ENCODE measurements at places on chromosomes 4 and X.

DNA sequence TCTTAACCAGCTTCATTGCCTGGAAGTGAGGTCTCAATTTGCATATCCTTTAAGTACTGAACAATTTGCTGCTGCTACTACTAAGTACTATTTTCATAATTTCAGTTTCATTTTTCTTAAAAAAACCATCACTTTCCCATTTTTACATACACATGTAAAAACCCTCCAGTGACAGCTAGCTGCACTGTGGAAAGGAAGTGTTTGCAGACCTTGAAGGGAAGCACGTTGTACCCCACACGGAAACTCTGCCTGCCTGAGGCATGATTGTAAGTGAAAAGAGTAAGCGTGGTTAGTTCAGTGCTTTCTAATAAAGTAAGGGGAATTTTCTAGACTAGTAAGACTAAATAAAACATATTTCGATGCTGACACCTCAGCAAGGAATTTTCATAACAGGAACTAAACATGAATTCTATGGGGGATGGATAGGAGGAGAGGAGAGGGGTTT is 103.6 kb downstream of the RAPGEF2 start:
- no peak for DNase-seq

DNA sequence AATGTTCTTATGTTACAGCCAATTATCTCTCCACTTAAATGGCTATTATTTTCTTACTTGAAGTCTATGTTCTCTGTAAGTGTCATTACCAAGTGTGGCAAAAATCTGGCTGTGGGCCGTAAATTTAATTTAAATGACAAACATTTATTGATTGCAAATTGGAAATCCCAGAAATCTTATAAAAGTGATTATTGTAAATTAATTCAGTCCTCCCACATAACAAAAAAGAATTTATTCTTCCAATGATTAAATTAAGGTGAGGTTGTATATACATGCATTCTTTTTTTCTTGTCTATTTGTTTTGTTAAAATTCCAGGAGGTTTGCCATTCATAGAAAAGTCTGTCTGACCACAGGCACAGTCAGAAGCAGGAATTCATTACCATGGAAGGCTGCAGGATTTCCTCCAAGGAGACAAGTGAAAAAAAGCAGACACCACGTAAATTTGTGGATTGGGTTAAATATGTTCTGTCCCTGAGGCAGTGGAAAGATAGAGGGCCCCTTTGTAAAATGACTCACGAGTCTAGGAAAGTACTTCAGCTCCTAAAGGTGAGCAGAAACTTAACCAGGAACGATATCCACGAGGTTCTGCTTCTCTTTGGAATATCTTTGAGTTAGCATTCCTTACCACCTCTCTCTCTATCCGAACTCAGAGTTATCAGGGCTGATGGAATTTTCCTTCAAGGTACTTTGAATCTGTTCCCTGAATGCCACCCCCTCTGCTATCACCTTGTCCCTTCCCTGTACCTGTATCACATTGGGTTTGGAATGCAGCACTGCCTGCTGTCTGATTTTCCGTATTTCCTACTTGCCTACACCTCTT is 10.7 kb downstream of the PPARGC1A start:
- no peak for DNase-seq

DNA sequence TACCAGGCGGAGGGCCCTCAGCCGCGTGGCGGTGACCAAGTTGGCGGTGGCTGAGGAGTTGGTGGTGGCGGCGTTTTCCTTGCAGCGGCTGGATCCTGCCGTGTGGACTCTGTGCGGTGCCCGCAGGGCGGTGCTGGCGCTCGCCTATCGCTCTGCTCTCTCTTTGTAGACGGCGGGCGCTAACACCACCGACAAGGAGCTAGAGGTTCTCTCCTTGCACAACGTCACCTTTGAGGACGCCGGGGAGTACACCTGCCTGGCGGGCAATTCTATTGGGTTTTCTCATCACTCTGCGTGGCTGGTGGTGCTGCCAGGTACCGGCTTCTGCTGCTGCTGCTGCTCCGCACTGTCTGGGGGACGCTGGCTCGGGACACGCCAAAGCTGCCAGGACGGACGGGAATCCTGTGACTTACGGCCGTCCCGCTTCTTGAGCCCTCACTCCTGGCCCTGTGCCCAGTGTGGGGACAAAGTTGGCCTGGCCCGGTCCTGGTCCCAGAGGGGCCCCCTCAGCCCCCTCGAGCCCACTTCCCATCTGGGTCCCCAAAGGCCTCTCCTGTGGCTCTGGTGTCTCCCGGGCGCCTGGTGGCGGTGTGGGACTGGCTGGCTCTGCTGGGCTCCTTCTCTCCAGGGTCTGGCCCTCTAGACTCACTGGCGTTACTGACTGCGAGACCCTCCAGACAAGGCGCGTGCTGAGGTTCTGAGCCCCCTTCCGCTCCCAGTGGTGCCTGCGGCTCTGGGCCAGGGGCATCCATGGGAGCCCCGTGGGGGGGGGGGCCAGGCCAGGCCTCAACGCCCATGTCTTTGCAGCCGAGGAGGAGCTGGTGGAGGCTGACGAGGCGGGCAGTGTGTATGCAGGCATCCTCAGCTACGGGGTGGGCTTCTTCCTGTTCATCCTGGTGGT is 10.7 kb downstream of the FGFR3 start:
- DNase-seq = no peak

- no peak for DNase-seq
Measured at GRCh38 chrX:112645774-112646173, 34.0 kb downstream of the LHFPL1 start.

GRCh38 chrX:73182502-73183114 is 32.0 kb downstream of the NAP1L2 start:
- DNase-seq = no peak

- DNase-seq = no peak
Measured at GRCh38 chr4:56650262-56651055, 30.6 kb downstream of the HOPX start.

GRCh38 chrX:47540754-47541538 is 20.1 kb upstream of the ARAF start:
- peak; percentile 52 for DNase-seq

- peak; percentile 7 for DNase-seq
Measured at GRCh38 chr4:20773144-20773997, 73.1 kb downstream of the PACRGL start.

- no peak for DNase-seq
Measured at GRCh38 chr4:74387790-74388189, 22.8 kb downstream of the EREG start.
